ENCODE measurements at places on chromosomes 1 and 21. TPM values are rescaled to one million over a fixed set of nuclear protein-coding genes. Genes with fewer than 3 reads are reported as not detected.

GRCh38 chr1:78427506-78427905 is 63.3 kb upstream of the PTGFR start:
- no peaks in the 10 kb centered on the region for H3K4me1 ChIP-seq
- DNase-seq, result no peak
- H3K27ac ChIP-seq, result no peak overlapping the region
- H3K4me3 ChIP-seq, result no peak overlapping the region
- H3K27me3 ChIP-seq, result no peaks in the 10 kb centered on the region
- H3K36me3 ChIP-seq, result no peaks in the 10 kb centered on the region

CACHD1 gene
- 2.5 TPM for total RNA-seq

- H3K36me3 ChIP-seq, result no peaks in the 10 kb centered on the region
- H3K4me1 ChIP-seq, result no peaks in the 10 kb centered on the region
- no peaks in the 10 kb centered on the region for H3K27me3 ChIP-seq
- no peak overlapping the region for H3K27ac ChIP-seq
- H3K4me3 ChIP-seq, result no peak overlapping the region
These were observed 57.5 kb downstream of the ERG start for GRCh38 chr21:38440746-38441145.

DNA sequence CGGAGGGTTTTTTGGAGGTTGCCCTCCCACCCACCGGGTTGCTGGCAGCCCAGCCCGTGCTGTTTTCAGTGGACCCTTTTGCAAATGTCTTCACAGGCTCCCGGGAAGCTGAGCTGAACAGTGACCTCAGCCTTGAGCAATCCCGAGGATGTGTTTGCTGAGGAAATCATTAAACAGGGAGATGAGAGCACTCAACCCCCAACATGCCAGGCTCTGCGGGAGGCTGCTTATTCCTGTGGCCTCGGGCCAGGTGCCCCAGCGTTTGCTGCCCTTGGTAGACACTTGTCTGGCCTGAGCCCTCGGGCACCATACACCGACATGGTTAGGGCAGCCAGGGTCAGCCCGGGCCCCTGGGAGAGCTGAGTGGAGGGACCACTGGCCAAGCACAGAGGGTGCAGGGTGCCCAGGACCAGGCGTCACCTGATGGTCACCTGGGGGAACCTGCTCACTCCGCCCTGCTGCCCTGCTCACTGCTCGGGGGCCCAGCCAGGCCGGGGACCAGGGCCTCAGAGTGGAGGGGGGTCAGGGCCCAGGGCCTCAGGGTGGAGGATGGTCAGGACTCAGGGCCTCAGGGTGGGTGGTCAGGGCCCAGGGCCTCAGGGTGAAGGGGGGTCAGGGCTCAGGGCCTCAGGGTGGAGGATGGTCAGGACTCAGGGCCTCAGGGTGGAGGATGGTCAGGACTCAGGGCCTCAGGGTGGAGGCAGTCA is 42.5 kb upstream of the POFUT2 start:
- no peak overlapping the region for H3K4me3 ChIP-seq
- no peaks in the 10 kb centered on the region for H3K27me3 ChIP-seq
- no peaks in the 10 kb centered on the region for H3K4me1 ChIP-seq
- H3K27ac ChIP-seq, result no peak overlapping the region
- no peak for DNase-seq

OLIG2 gene
- not detected for total RNA-seq

GRCh38 chr1:208118841-208119606 is 125.2 kb downstream of the PLXNA2 start:
- no peaks in the 10 kb centered on the region for H3K27me3 ChIP-seq
- no peaks in the 10 kb centered on the region for H3K36me3 ChIP-seq
- no peak overlapping the region for H3K4me3 ChIP-seq
- no peak overlapping the region for H3K27ac ChIP-seq

- DNase-seq, result peak; percentile 3
- peaks cover 12% of the 10 kb centered on the region for H3K4me1 ChIP-seq
- no peak overlapping the region for H3K27ac ChIP-seq
- H3K27me3 ChIP-seq, result no peaks in the 10 kb centered on the region
- H3K36me3 ChIP-seq, result peaks cover 13% of the 10 kb centered on the region
- H3K4me3 ChIP-seq, result no peak overlapping the region
These were observed 79.5 kb downstream of the SMYD3 start for GRCh38 chr1:246427611-246428010.

DNA sequence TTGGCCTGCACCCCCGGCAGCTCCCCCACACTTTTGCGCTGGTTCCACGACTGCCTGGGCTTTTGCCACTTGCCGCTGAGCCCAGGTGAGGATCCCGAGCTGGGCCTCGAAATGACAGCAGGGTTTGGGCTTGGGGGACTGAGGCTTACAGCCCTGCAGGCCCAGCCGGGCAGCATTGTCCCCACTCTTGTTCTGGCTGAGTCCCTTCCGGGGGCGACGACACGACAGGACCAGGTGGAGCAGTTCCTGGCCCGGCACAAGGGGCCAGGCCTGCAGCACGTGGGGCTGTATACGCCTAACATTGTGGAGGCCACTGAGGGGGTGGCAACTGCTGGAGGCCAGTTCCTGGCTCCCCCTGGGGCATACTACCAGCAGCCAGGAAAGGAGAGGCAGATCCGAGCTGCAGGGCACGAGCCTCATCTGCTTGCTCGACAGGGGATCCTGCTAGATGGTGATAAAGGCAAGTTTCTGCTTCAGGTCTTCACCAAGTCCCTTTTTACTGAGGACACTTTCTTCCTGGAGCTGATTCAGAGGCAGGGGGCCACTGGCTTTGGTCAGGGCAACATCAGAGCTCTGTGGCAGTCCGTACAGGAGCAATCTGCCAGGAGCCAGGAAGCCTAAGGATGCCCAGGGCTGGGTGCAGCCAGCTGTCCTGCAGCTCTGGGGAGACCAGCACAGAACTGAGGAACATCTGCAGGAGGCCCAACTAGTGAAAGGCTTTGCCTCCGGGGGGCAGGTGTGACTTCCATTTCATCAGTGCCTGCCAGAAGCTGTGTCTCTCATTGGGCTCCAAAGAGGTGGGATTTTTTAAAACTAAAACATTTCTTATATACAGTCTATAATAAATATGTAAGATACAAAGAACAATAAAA is 1.2 kb downstream of the HPDL start:
- no peaks in the 10 kb centered on the region for H3K27me3 ChIP-seq
- peak overlapping the region; percentile 78 for H3K27ac ChIP-seq
- H3K36me3 ChIP-seq, result peaks cover 33% of the 10 kb centered on the region
- peak; percentile 42 for DNase-seq

GRCh38 chr21:14814991-14815390 is 249.8 kb downstream of the NRIP1 start:
- peaks cover 2% of the 10 kb centered on the region for H3K4me1 ChIP-seq
- H3K27me3 ChIP-seq, result peaks cover 2% of the 10 kb centered on the region
- no peak overlapping the region for H3K4me3 ChIP-seq
- no peak overlapping the region for H3K27ac ChIP-seq
- no peaks in the 10 kb centered on the region for H3K36me3 ChIP-seq

DNA sequence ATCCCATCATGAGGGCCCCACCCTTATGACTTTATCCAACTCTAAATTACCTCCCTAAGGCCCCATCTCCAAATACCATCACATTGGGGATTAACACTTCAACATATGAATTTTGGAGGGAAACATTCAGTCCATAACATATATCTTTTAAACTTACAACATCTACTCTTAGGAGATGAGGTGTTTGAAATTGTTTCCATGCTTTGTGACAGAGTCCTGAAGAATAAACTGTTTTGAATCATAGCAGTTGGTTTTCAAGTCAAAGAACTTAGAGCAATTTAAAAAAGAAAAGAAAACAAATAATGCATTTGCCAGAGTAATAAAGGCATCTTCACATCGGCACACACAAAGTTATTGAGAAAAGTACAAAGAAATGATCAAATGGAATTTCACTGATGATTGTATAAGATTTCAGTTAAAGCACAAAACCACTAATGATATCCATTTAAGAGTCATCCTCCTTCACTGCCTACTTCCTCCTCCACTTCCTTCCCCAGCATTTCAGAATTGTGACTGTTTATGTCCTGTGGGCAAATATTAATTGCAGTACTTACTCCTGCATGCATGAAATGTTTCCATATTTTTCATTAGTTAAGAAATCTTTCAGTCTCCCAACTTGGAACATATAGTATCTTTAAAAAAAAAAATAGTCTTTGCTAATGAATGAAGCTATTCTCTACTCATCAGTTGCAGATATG is 202.0 kb downstream of the LRRC40 start:
- no peak for DNase-seq
- no peaks in the 10 kb centered on the region for H3K27me3 ChIP-seq
- H3K4me3 ChIP-seq, result no peak overlapping the region
- no peaks in the 10 kb centered on the region for H3K36me3 ChIP-seq

DNA sequence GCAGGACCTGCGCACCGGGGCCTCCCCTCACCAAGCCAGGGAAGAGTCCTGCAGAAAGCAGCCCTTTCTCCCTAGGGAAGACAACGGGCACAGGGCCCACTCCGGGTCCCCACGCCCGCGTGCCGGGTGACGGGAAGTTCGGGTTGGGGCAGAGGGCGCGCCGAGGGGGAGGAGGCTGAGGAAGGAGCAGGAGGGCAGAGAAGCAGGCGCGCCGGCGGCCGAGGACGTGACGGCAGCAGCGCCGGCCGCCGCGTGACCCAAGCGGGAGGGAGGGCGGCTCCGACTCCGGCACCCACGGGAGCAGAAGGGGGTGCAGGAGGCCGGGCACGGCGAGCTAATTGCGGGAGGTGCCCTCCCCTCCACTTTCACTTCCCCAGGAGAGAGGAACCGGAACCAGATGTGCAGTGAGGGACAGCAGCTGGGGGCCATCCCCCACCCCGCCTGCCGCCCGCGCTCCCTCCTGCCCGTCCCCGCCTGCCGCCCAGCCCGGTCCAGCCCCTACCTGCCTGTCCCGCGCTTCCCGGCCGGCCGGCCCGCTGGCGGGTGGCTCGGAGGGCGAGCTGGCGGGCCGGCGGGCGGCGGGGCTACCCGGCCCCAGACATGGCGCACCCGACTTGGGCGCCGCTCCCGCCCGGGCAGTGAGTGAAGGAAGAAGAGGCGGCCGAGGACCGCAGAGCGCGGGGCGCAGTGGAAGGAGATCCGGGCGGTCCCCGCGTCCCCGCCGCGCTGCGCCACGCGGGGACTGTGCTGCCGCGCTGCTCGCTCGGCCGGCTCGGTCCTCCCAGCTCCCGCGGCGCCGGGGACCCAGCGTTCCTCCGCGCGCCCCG is 510 bp downstream of the DENND4B start:
- DNase-seq, result peak; percentile 79
- peak overlapping the region; percentile 88 for H3K4me3 ChIP-seq
- no peaks in the 10 kb centered on the region for H3K27me3 ChIP-seq
- H3K36me3 ChIP-seq, result peaks cover 45% of the 10 kb centered on the region
- H3K4me1 ChIP-seq, result peaks cover 26% of the 10 kb centered on the region

RCSD1 gene
- 66.4 TPM for total RNA-seq

- no peaks in the 10 kb centered on the region for H3K27me3 ChIP-seq
- no peak for DNase-seq
These were observed 141.4 kb downstream of the PLPP3 start for GRCh38 chr1:56437959-56438358.

GRCh38 chr1:24191860-24192259 is 4.8 kb upstream of the IFNLR1 start:
- peak; percentile 69 for DNase-seq
- H3K36me3 ChIP-seq, result peaks cover 1% of the 10 kb centered on the region
- peaks cover 65% of the 10 kb centered on the region for H3K4me1 ChIP-seq
- no peaks in the 10 kb centered on the region for H3K27me3 ChIP-seq
- peak overlapping the region; percentile 82 for H3K27ac ChIP-seq
- no peak overlapping the region for H3K4me3 ChIP-seq

DNA sequence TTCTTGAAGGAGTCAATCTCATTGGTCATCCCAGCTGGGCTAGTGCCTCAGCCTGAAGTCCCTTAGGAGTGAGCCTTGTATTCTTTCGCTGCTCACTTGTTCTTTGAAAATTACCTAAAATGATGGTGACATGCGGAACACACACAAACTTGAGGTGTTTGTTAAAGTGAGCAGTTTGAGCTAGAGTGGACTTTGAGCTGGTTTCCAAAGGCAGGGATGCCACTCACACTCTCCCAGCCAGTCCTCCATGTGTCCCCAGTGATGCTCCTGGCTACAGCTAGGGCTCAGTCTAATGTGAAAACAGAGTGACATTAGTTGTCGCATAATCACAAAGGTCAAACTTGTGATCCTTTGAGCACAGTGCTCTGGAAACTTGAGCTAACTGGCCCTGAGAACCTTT is 84.3 kb downstream of the DTL start:
- peaks cover 4% of the 10 kb centered on the region for H3K4me1 ChIP-seq
- H3K36me3 ChIP-seq, result no peaks in the 10 kb centered on the region
- H3K27me3 ChIP-seq, result no peaks in the 10 kb centered on the region
- no peak overlapping the region for H3K4me3 ChIP-seq
- no peak for DNase-seq
- no peak overlapping the region for H3K27ac ChIP-seq

GRCh38 chr1:178594133-178594532 is 81.2 kb downstream of the TEX35 start:
- H3K4me3 ChIP-seq, result no peak overlapping the region
- H3K27ac ChIP-seq, result no peak overlapping the region
- no peaks in the 10 kb centered on the region for H3K36me3 ChIP-seq
- DNase-seq, result no peak

DNA sequence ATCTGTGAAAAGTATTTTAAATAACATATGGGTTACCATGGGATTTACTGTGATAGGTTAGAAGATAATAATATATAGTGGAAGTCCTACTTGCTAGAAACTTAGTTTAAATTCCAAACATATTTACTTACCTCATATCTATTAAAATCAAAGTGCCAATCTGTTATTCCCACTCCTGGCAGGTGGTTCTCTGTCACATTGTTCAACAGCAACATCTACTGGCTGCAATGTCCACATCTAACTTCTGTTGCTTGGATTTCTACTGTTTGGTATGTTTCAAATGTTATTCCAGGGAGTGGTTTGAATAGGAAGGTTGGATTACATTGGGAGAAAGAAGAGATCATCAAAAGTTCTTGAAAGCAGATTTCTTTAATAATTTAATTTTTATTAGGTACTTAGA is 122.5 kb upstream of the NCAM2 start:
- no peak overlapping the region for H3K27ac ChIP-seq
- no peaks in the 10 kb centered on the region for H3K27me3 ChIP-seq
- no peak for DNase-seq
- no peak overlapping the region for H3K4me3 ChIP-seq

DNA sequence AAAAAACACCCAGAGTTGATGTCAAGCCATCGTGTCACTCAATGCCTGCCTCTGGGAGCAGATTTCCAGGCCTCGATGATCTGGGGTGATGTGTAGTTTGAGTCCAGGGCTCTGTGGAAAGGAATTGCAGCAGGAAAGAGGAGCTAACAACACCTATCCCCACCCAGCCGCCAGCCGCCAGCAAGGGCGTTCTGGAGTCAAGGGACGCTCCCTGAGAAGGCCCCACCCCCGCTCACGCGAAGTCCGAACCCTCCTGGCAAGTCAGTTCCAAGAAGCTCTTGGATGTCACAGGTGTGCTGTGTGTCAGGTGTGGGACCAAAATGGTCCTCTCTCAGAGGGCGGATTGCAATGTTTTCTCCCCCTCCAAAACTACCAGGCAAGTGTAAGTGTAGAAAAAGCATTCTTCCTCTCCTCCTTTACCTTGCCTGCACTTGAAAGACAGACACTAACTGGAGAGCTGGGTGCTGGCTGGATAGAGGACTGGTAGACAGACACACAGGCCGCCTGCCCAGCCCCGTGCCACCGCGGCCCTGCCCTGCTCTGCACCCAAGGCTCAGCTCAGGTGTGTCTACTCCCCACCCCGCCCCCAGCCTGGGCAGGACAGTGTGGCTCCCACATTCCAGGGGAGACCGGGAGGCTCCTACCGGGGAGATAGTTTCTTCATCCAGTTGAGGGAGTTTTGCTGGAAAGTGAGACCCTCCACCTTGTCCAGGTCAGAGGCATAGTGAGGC is 8.5 kb downstream of the AGT start:
- DNase-seq, result no peak
- H3K4me3 ChIP-seq, result no peak overlapping the region

OVAAL gene
- total RNA-seq, result not detected

OR2L13 gene
- total RNA-seq, result not detected
